NCI-H1092 treated with DMSO at 0.1 percent for 48 hours (cell line): ENCODE measurements at places on chromosomes 1 and 21.

DNA sequence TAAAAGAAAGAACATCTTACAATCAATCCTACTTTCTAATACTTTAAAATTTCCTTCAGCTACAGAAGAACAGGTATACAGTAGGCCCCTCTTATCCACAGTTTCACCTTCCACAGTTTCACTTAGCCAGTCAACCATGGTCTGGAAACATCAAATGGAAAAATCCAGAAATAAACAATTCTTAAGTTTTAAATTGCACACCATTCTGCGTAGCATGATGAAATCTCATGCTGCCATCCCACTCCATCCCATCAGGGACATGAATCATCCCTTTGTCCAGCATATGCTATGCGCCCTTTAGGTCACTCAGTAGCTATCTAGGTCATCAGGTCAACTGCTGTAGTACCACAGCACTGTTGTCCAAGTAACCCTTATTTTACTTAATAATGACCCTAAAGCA is 67.7 kb downstream of the HSF2BP start:
- DNase-seq = no peak

- DNase-seq = no peak
Observed at GRCh38 chr1:72412286-72412685, 129.9 kb upstream of the NEGR1 start.

DNA sequence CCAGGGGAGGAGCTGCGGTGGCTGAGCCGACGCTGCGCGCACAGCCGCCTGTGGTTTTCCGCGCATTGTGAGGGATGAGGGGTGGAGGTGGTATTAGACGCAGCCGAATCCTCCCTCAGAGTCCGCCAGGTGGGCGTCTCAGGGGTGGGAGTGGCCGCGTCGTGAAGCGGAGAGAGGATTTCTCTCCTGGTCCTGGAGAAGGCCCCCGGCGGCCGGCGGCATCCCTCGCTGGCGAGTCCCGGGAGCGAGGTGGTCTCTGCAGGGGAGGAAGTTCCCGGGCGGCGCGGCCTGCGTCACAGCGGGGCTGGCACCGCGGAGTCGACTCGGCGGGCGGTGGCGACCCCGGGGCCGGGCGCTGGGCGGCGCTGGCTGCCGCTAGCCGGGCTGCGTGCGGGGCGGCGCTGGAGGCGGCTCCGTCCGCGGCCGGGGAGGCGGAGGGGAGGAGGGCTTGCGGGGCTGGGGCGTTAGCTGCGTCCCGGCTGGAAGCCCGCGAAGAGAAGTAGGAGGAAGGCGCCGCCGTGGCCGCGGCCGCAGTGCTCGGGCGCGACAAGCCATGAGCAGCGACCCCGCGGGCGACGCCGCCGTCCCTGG is at the start of gene LRRC8C:
Gene LRRC8C (plus strand): TSS at position 464 of the 591 bp plus-strand sequence. CDS start 53,354 bp downstream, outside the sequence.
- peak; percentile 75 for DNase-seq

DNA sequence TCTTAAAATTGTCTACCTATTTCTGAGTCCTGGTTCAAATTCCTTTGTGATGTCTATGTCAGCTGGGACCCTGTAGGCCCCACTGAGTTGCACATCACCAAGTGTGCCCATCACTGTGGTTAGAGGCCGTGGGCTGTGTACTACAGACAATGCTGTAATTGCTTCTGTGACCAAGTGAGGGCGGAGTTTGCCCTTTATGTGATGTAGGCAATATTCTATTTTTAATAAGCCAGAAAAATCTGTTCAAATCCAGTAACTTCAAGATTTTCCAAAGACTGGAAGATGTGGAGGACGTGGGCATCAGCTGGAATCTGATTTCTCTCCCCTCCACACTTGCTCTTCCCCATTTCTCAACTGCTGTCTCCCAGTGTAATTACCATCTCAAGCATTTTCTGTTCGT is 215.4 kb downstream of the PBX1 start:
- no peak for DNase-seq

- peak; percentile 12 for DNase-seq
Observed at GRCh38 chr1:231643071-231643934, 16.7 kb downstream of the DISC1 start.
